NCI-H774 (cell line): ENCODE measurements at places on chromosomes 4 and X.

- no peak for DNase-seq
Observed at GRCh38 chr4:2596611-2597010, 60.2 kb downstream of the FAM193A start.

- DNase-seq = no peak
Observed at GRCh38 chrX:152306331-152306730, 144.8 kb downstream of the GABRA3 start.

DNA sequence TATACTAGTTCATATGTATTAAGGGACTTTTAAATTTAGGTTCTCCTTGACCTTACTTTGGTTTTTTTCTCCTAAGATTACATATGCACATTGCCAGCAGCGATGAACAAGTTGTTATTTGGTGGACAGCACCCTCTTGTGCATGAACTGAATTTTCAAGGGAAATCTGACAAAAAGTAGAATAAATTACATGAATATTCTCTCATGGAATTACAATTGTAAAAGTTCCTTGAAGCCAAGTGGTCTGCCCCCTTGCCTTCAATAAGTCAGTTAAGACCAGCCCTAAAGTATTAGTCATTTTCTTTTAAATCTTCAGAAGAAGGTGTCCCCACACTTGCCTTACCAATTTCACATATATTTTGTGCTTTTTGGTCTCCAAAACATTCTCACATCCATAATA is 30.7 kb upstream of the SMARCA5 start:
- no peak for DNase-seq

DNA sequence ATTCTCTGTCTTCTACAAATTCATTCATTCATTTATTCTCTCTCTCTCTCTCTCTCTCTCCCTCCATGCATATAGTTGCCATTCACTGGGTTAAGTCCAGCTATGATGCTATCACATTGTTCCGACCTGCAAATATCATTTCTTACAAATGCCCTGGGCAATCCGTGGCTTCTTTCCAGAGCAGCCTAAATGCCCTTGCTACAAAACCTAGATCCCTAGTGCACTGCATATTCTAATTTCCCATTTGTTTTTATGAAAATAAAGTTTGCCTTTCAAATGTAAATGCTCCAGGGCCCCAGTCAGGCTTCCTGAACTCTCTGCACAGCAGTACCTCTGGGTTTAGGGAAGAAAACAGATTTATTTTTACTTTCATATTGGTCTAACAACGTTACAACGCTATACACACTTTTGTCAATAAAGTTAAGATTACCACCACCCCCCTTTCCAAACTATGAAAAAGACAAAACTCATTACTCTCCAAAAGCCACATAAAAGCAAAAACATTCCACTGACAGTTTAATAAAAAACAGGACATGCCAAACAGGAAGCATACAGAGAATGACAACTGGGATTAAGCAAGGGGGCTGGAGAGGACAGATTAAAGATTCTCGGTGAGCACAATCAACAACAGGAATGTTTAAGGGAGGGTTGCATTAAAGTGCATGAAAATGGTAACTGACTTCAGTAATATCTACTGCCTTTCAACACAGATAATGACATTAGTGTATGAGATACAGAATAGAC is 104.3 kb downstream of the USP46 start:
- DNase-seq = no peak

GRCh38 chrX:131316260-131316659 is 27.2 kb upstream of the IGSF1 start:
- DNase-seq = no peak

- DNase-seq = no peak
Observed at GRCh38 chr4:10090467-10091250, 25.9 kb downstream of the WDR1 start.
